ENCODE measurements at places on chromosomes 3 and 15. TPM values are rescaled to one million over a fixed set of nuclear protein-coding genes. Genes with fewer than 3 reads are reported as not detected.

- H3K4me3 ChIP-seq: no peak overlapping the region
- no peaks in the 10 kb centered on the region for H3K4me1 ChIP-seq
- no peaks in the 10 kb centered on the region for H3K36me3 ChIP-seq
- H3K27ac ChIP-seq: no peak overlapping the region
- DNase-seq: no peak
Measured at GRCh38 chr15:35376707-35377106, 169.3 kb downstream of the DPH6 start.

Gene BBS4
- total RNA-seq: 65.3 TPM

Gene SLCO2A1
- 131 TPM for total RNA-seq

Gene FANCD2OS
- total RNA-seq: not detected

DNA sequence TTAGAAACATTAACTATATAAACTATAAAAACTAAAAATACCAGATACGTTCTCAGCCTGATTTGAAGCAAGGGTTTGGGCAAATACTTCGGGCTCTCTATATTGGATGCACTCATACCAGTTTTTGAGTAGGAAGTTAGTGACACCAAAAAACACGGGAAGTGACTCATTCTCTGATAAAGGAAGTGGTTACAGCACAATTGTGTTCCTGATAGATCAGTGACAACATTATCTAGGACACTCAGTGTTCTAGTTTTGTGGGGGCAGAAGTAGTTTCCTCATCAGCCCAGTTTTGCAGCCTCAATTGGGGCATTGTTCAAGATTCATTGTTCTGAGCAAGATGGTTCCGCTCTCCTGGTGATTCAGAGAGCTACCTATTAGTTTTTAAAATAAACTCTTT lies 469.6 kb upstream of the DPPA4 start:
- H3K27ac ChIP-seq: no peak overlapping the region
- no peaks in the 10 kb centered on the region for H3K27me3 ChIP-seq
- no peaks in the 10 kb centered on the region for H3K36me3 ChIP-seq
- DNase-seq: no peak

Gene CLRN1
- total RNA-seq: not detected

DNA sequence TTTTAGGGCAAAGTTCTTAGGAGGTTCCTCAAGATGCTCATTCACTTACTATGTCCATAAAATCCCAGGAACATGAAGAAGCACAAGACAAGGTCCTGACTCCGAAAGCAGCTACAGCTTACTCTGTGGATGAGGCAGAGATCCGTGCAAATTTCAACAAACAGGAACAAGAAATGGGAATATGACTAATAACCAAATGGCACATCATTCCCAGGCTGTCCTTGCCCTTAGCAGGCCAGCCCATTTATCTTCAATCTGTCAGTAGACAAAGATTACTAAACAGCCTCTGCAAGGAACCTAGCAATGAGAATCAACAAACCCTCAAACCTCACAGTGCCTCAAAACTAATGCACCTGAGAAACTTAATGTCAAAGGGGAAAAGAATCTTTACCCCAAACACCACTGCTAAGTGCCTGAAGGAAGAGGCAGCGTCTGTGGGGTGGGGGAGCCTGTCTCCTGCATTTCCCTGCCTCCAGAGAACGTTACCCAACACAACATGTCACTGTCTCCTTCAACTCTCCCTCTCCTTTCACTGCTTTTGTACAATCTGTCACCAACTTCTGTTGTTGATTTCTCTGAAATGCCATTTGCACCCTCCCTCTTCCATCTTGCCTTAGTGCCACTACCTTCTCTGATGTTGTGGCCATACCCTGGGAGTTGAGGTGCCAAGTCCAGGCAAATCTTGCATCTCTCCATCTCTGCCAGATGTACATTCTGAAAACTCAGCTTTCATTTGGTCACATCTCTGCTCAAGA lies 4.8 kb downstream of the TNFAIP8L3 start:
- no peak overlapping the region for H3K27ac ChIP-seq
- no peaks in the 10 kb centered on the region for H3K36me3 ChIP-seq
- no peaks in the 10 kb centered on the region for H3K4me1 ChIP-seq
- no peak overlapping the region for H3K4me3 ChIP-seq

Gene ACAN
- 5.2 TPM for total RNA-seq

Gene ZNF502
- total RNA-seq: 7.6 TPM

Gene GPR156
- 0.71 TPM for total RNA-seq

Gene IL17RD
- total RNA-seq: 4.8 TPM

GRCh38 chr3:47578119-47578632 lies 489 bp downstream of the CSPG5 start:
- no peaks in the 10 kb centered on the region for H3K36me3 ChIP-seq
- peaks cover 15% of the 10 kb centered on the region for H3K27me3 ChIP-seq
- peak overlapping the region; percentile 55 for H3K4me3 ChIP-seq
- H3K27ac ChIP-seq: no peak overlapping the region
- peak; percentile 60 for DNase-seq

DNA sequence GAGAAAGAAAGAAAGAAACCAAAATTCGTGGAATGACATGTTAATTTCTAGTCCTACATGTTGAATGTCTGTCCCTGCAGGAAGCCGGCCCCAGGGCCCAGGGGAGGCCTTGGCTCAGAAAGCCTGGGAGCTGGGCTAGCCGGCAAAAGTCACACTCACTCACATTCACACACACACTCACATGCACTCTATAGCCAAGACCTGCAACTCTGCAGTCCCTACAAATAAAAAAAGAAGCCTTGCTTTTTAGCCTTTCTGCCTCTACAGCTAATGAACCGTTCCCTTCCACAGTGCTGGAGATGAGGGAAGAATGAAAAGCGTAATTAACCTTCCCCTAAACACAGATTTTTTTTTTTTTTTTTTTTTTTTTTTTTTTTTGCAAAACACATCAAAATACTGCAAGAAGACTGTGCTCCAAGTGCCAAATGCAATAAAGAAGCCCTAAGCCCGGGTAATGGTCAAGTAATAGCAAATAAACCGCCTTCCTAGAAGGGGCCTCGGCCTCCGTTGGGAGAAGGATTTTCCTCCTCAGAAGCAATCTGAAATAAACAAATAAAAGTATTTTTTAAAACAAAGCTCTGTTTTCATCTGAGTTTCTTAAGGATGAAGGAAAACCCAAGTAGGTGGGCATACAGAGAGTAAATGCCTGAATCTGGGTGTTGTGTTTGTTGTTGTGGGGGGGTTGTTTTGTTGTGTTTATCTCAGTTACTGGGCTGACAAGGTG lies 4.3 kb downstream of the MECOM start:
- H3K36me3 ChIP-seq: no peaks in the 10 kb centered on the region
- H3K27ac ChIP-seq: peak overlapping the region; percentile 88
- peak; percentile 57 for DNase-seq

Gene FSIP1
- total RNA-seq: 2.2 TPM

Gene PPP1R14D
- total RNA-seq: not detected

GRCh38 chr3:142853270-142854168 lies 35.4 kb downstream of the PCOLCE2 start:
- no peaks in the 10 kb centered on the region for H3K27me3 ChIP-seq
- DNase-seq: peak; percentile 20
- peaks cover 8% of the 10 kb centered on the region for H3K4me1 ChIP-seq
- H3K27ac ChIP-seq: no peak overlapping the region
- H3K36me3 ChIP-seq: no peaks in the 10 kb centered on the region
- no peak overlapping the region for H3K4me3 ChIP-seq

DNA sequence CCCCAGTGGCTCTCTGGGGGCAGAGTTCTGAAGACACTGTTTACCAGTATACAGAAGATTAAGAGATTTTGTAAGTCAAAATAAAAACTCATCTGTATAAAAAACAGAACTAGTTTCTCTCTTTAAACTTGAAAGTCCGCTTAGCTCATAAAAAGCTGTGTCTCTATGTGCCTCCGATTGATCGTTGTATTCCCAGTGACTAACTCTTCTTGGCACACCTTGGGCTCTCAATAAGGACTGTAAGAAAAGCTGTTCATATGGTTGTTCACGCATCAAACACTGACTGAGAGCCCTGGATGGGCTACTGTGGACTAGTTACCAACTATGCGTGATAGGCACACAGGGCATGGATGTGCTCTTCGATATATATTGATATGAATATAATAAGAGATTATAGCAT lies 107.9 kb downstream of the P3H2 start:
- no peaks in the 10 kb centered on the region for H3K4me1 ChIP-seq
- no peaks in the 10 kb centered on the region for H3K36me3 ChIP-seq
- no peak overlapping the region for H3K27ac ChIP-seq
- H3K27me3 ChIP-seq: no peaks in the 10 kb centered on the region
- no peak for DNase-seq

- H3K27ac ChIP-seq: no peak overlapping the region
- H3K4me1 ChIP-seq: peaks cover 17% of the 10 kb centered on the region
- no peaks in the 10 kb centered on the region for H3K27me3 ChIP-seq
- no peak for DNase-seq
- H3K4me3 ChIP-seq: no peak overlapping the region
Measured at GRCh38 chr3:20074226-20075063, 34.2 kb downstream of the KAT2B start.

DNA sequence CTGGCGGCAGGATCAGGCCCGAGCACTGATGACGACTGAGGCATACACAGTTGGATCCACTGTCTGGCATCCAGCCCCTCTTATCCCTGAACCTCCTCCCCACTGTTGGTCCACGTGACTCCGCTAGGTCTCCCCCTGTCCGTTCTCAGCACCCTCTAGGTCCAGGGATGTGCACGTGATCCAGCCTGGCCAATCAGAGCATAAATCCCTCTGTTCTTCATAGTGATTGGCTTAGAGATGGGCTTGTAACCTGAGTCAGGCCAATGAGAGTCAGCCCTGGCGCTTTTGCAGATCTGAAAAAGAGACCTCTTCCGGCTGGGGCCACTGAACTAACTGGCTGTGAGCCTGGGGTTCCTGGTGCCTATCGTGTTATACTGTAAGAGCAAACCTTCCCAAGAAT lies 20.5 kb upstream of the IQSEC1 start:
- DNase-seq: no peak
- H3K27me3 ChIP-seq: peaks cover 5% of the 10 kb centered on the region
- no peak overlapping the region for H3K27ac ChIP-seq
- no peaks in the 10 kb centered on the region for H3K4me1 ChIP-seq

DNA sequence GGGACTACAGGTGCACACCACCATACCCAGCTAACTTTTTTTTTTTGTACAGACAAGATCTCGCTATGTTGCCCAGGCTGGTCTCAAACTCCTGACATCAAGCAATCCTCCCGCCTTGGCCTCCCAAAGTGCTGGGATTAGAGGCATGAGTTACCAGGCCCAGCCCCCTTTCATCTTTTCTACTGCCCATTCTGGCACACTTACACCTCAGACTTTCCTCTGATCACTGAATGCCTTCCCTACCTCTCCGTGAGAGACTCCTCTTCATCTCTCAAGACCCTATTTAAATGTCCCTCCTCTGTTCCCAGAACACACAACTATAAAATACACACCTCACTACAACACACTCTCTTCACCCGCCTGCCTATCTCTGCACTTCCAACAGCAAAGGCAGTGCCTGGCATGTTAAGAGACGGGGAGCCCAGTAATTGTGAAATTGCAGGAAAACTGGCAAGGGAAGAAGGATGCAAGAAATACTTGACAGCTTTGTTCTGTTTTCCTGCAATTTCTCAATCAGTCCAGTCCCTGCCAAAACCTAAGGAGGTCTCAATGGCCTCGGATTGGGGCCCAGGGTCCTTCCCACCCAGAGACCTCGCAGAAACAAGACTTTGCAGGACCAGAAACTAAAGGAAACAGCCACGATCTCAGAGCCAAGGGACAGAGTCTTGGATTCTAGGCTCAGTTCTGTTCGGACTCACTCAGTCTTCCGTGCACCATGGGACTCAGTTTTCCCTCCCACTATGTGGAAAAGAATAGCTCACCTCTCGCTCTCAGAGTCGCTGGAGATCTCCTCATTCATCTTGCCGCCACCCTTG lies 849 bp downstream of the RRP9 start:
- peaks cover 11% of the 10 kb centered on the region for H3K4me1 ChIP-seq
- peak overlapping the region; percentile 65 for H3K4me3 ChIP-seq
- H3K27ac ChIP-seq: peak overlapping the region; percentile 80
- no peak for DNase-seq
- H3K36me3 ChIP-seq: peaks cover 8% of the 10 kb centered on the region
- H3K27me3 ChIP-seq: no peaks in the 10 kb centered on the region

DNA sequence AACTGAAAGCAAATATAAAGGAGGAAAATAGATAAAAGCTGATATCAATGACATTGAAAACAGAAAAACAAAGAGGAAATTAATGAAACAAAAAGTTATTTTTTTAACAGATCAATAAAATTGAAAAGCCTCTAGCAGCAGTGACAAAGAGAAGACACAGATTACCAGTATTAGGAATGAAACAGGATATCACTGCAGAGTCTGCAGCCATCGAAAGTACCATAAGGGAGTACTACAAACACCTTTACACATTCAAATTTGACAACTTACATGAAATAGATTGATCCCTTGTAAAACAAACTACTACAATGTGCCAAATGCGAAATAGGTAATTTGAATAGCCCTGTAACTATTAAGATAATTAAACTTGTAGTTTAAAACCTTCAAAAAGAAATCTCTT lies 24.9 kb upstream of the DHX36 start:
- H3K4me1 ChIP-seq: no peaks in the 10 kb centered on the region
- peaks cover 3% of the 10 kb centered on the region for H3K27me3 ChIP-seq
- no peaks in the 10 kb centered on the region for H3K36me3 ChIP-seq
- no peak overlapping the region for H3K4me3 ChIP-seq
- DNase-seq: no peak

- H3K4me3 ChIP-seq: no peak overlapping the region
- peak overlapping the region; percentile 7 for H3K27ac ChIP-seq
- H3K4me1 ChIP-seq: peaks cover 39% of the 10 kb centered on the region
- no peak for DNase-seq
Measured at GRCh38 chr15:66849746-66850077, 147.7 kb downstream of the SMAD6 start.

DNA sequence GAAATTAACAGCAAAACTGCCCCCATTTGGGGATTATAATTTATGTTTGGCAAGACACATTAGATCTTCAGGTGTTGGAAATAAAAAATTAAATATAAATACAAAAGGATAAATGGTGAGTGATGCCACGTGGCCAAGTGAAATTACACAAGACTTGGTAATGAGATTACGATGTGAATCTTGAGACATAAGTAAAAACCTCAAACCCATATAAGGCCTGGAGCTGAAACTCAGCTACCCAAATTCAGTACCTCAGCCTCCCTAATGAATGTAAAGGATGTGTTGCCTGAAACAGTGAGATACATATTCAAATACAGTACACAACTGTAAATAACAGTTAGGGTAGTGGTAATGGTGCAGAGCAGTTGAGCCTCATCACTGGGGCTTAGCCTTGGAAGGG lies 1146.6 kb downstream of the OTOL1 start:
- H3K4me1 ChIP-seq: no peaks in the 10 kb centered on the region
- H3K27ac ChIP-seq: no peak overlapping the region
- DNase-seq: peak; percentile 3
- no peak overlapping the region for H3K4me3 ChIP-seq

Gene RARRES1
- total RNA-seq: 110 TPM

- no peak overlapping the region for H3K27ac ChIP-seq
- H3K4me3 ChIP-seq: no peak overlapping the region
- H3K27me3 ChIP-seq: no peaks in the 10 kb centered on the region
- peaks cover 8% of the 10 kb centered on the region for H3K4me1 ChIP-seq
- no peak for DNase-seq
- no peaks in the 10 kb centered on the region for H3K36me3 ChIP-seq
Measured at GRCh38 chr3:42742259-42742658, 30.8 kb downstream of the CCDC13 start.
